ENCODE measurements at places on chromosomes 12 and 14.

DNA sequence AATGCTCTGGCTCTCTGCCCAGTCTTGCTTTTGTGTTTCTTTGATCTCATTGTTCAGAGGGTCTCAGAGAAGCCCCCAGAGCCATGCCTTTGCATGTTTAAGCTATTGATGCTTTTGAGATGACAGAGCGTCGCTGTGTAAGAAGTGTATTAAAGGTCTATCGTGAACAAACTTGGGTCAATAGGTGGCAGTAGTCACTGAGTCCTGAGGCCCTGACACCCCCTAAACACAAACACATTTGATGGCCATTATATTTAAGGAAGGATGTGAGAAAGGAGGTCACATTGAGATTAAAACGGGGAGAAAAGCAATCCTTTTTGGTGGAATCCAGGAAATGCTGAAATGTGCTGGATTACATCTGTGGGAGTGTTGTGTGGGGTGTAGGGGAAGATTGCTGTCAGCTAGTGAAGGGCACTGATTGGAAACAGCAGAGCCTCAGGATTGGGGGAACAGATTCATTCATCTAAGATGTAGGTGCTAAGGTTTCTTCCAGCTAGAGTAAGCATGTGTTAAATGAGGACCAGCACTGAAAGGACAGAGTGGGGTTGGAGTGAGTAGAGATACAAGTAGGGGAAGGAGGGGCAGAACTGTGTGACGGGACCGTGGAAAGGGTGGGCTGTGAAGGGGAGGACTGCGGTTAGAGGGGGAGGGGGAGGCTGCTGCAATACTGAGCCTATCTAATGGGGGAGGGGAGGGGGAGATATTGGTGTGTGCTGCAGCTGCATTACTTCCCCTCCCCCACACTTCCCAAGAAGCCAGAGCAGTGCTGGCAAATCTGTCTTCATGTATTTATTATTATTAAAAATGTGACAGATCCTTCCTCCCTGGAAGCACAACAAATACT is 12.7 kb downstream of the NGDN start:
- no peak for DNase-seq

GRCh38 chr12:12686925-12687324 is 9.1 kb downstream of the GPR19 start:
- no peak for DNase-seq

DNA sequence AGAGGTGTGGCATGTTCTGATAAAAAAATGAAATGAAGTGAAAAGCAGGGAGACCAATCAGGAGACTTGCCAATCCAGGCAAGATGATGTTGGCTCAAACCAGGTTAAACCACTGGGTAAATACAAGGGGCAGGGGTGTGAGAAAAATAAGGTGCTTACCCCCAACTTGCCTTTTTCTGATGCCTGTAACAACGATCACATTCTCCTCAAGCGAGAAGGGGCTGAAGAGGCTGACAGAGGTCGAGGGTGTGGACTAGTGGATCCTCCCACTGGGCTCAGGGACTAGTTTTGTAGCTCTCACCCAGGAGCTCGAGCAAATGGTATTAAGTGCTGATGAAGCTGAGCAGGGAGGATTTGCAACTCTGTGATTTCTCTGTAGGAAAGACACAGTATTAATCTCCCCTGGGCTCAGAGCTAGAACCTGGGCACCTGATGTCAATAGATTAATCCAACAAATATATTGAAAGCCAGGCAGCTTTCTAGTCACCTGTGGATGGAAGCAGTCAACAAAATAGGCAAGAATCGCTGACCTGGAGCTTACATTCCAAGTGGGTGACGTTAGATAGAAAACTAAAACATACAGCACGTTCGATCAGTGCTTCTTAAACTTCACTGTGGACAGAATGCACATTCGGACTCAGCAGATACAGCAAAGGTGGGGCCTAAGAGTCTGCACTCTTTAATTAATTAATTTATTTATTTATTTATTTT is 15.2 kb upstream of the EAPP start:
- no peak for DNase-seq

DNA sequence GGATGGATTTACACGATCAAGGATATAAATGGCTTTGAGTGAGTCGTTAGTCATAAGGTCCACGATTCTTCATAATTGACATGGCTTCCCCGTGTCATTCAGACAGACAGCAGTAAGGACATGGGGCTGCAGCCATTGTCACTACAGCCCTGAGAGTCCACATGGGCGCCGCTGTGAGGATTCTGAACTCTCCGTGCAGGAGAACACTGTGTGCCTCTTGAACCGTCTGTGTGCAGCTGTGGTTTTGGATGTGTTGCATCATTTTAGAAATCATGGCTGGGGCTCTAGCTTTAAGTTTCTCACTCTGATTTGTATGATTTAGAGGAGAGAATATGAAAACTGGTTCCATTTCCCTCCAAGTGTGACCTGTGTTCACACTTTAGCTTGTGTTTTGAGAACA is 47.2 kb downstream of the NPAS3 start:
- no peak for DNase-seq

DNA sequence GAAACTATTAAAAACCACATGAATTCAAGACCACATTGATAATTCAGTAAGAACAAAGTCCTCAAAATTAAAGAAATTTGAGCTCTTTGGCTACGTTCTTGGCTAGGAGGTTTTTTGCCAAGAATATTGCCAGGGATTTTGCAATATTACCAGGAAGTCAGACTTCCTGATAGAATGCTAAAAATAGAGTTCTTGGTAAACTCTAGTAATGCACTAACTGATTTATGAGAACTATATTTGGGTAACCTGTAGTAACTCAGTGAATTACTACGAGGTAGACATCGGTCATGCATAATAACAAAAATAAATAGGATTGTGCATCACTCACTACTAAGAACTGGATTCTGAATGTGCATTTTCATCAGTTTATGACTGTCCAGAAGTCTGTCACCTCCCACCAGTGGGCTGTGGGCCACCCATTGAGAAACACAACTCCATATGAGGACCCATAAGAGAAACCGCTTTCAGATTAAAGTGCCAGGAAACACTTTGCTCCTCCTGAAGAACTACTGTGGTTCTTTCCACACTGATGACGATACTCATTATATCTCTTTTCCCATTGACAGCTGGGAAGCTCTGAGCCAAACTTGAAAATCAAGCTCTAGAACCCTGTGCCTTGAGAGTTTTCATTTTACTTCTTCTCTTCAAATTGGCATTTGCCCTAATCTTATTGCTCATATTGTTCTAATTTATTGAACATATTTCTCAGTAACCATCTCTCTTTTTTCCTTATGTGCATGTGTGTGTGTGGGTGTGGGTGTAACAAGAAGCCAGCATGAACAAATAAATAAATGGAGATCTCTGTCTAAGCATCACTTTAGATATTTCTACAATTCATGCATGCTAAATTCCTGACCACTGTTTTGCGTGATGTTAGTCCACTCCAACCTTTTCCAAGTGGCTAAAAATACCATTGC is 116.6 kb downstream of the BCL11B start:
- no peak for DNase-seq

All from activated naive CD8-positive, alpha-beta T cell treated with anti-CD3 and anti-CD28 coated beads, Interleukin-2, amount 50 U/mL, for 16 hours (primary cell).